Ascending aorta (tissue), 2 donors: ENCODE measurements at places on chromosomes 7 and 10. TPM values are rescaled to one million over a fixed set of nuclear protein-coding genes. Genes with fewer than 3 reads are reported as not detected.

GRCh38 chr7:92020636-92021035 lies 80.0 kb downstream of the AKAP9 start:
- no peak for DNase-seq

The EVX1 gene
- not detected for total RNA-seq

DNA sequence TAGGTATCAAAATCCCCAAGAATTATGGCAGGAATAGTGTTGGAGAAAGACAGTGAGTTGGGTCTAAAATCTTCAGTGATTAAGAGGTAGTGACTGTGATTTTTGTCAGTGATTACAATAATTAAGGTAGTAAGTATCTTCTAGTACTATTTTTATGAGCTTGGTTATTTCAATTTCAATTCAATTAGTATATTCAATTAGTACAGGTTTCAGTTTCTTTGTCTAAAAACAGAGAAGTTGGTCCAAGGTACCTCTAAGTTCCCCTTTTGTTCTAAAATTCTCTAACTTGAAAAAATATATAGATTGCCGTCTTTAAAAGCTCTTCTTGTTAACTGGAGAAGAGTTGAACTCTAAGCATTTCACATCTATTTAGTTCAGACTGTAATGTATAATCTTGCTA lies 82.9 kb downstream of the OTUD1 start:
- DNase-seq, result no peak

GRCh38 chr7:300546-301290 lies 10.7 kb downstream of the FOXL3 start:
- no peak for DNase-seq

The LIPF gene
- 7.1 TPM for total RNA-seq

DNA sequence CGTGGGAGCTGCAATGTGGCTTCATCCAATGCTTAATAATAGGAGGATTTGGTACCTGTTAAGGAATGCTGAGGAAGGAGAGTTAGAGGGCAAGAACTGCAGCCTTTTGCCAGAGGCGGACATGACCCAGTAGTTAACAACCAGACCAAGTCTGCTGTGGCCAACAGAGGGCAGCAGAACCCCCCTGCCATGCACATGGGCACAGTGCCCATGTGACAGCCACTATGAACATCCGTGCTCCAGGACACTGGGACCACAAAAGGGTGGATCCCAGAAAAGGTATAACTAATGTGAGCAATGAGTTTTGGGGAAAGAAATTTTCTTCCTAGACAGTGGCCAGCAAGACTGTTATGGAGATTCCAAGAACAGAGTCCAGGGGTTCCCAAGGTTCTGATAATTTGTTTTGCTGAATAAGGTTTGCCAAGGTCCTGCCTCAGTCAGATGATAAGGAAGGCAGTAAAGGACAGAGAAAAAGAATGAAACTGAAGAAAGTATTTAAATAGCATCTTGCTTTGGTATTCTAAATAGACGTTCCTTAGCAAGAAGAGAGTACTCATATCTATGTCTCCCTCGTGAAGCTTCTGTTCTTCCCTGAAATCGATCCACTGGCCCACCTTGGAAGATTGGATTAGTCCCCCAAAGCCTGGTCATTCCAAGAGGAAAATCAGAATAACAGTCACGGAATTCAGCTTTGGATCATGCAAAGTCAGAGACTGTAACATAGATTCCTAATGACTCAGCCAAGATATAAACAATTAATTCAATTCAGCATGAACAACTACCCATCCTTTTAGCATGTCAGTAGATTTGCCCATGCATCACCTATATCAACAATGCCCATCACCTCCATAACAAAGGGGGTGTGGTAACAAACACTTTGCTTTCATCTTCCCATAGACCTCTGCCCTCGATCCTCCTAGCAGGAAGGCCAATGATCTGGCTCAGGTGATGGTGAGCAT lies 56.0 kb downstream of the LGI1 start:
- no peak for DNase-seq

GRCh38 chr10:89926736-89927135 lies 225.3 kb downstream of the KIF20B start:
- DNase-seq, result no peak

GRCh38 chr7:102306916-102307677 lies 20.4 kb downstream of the SH2B2 start:
- DNase-seq, result no peak

DNA sequence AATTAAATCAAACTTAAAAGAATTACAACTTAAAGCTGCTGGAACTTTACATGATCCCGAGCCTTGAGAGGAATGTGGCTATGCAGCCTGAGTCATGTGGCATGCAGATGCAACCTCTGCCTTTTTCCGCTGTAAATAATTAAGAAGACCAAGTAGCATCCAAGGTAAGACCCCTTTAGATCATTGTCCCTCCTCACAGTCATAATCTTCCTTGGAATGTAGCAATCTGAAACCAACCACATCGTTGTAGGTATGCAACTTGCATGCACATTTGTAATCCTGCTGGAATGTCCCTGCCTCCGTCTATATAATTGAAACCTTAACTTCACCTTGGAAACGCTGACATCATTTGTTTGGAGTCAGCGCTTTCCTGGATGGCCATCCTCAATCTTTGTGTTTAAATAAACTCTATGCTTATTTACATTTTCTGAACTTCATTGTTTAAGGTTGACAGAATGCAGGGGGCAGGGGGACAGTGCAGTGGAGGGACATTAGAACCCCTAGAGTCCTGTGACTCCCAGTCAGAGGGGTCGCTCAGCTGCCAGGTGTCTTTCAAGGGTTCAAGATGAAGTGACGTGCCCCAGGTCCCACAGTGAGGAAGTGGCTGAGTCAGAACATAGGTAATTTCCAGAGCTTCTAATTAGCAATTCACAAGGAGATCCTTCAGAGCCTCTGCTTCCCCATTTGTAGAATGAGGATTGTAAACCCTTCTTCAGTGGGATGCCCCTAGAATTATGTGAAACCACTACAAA lies 110.7 kb downstream of the RALA start:
- DNase-seq, result no peak

DNA sequence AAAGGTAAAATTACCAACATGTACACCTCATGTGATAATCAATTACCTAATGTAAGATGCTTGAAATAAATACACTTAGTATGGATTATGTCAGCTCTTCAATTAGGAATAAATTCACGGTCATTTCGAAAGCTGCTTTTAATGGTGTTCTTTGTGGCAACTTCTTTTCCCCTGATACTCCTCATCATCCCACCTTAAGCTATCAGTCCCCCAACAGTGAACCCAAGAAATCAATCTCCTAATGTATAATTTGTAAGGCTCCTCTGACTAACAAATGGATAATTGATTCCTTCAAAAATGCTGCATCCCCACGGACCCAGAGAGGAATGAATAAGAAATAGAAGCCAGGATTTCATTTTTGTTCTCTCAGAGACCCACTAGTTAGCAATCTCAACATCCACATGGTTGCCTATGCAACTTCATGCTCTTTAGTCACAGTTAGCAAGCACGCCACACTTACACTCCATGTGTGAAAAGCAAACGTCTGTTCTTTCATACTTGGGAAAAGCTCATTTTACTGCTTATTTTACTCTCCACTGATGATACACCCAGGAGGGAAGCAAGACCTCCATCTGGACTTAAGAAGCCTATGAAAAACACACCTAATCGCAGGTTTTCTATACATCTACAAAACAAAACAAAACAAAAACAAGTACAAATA lies 70.1 kb downstream of the VPS41 start:
- no peak for DNase-seq
